Esophagus muscularis mucosa (tissue), 4 donors: ENCODE measurements at places on chromosomes 5 and 9. TPM values are rescaled to one million over a fixed set of nuclear protein-coding genes. Genes with fewer than 3 reads are reported as not detected.

C5orf46 gene
- not detected for total RNA-seq

GFI1B gene
- total RNA-seq: not detected

RNF208 gene
- 3.3 TPM for total RNA-seq

PCDHB14 gene
- 8.7 TPM for total RNA-seq

PALM2AKAP2 gene
- total RNA-seq: 8.1 TPM

FREM1 gene
- 0.58 TPM for total RNA-seq

- H3K4me1 ChIP-seq: no peaks in the 10 kb centered on the region
- DNase-seq: no peak
- no peak overlapping the region for H3K27ac ChIP-seq
- no peaks in the 10 kb centered on the region for H3K27me3 ChIP-seq
These were observed 201.0 kb upstream of the RAI14 start for GRCh38 chr5:34455098-34455497.

GRCh38 chr5:177473443-177474001 is at the start of gene DBN1:
DBN1 (minus strand) TSS chr5:177473634; CDS start chr5:177473521, 113 bp downstream.
- peak within 1 kb of the TSS; percentile 94 for H3K27ac ChIP-seq
- H3K4me3 ChIP-seq: peak within 1 kb of the TSS; percentile 90
- DNase-seq: no peak
- H3K36me3 ChIP-seq: peaks cover 2% of the 10 kb centered on the region
- H3K4me1 ChIP-seq: peaks cover 97% of the 10 kb centered on the region
- H3K27me3 ChIP-seq: no peaks in the 10 kb centered on the region

- H3K27ac ChIP-seq: no peak overlapping the region
- H3K4me1 ChIP-seq: no peaks in the 10 kb centered on the region
- no peaks in the 10 kb centered on the region for H3K36me3 ChIP-seq
- DNase-seq: no peak
- no peak overlapping the region for H3K4me3 ChIP-seq
- H3K27me3 ChIP-seq: no peaks in the 10 kb centered on the region
These were observed 8.0 kb upstream of the TLR4 start for GRCh38 chr9:117696154-117696553.

GRCh38 chr5:14295610-14296009 is 152.5 kb downstream of the TRIO start:
- no peaks in the 10 kb centered on the region for H3K27me3 ChIP-seq
- no peak overlapping the region for H3K27ac ChIP-seq

- H3K27me3 ChIP-seq: no peaks in the 10 kb centered on the region
- peaks cover 70% of the 10 kb centered on the region for H3K4me1 ChIP-seq
- H3K4me3 ChIP-seq: peak overlapping the region; percentile 96
- no peak for DNase-seq
- peak overlapping the region; percentile 96 for H3K27ac ChIP-seq
- peaks cover 35% of the 10 kb centered on the region for H3K36me3 ChIP-seq
These were observed 1.2 kb downstream of the PDLIM7 start for GRCh38 chr5:177496070-177496726.

DNA sequence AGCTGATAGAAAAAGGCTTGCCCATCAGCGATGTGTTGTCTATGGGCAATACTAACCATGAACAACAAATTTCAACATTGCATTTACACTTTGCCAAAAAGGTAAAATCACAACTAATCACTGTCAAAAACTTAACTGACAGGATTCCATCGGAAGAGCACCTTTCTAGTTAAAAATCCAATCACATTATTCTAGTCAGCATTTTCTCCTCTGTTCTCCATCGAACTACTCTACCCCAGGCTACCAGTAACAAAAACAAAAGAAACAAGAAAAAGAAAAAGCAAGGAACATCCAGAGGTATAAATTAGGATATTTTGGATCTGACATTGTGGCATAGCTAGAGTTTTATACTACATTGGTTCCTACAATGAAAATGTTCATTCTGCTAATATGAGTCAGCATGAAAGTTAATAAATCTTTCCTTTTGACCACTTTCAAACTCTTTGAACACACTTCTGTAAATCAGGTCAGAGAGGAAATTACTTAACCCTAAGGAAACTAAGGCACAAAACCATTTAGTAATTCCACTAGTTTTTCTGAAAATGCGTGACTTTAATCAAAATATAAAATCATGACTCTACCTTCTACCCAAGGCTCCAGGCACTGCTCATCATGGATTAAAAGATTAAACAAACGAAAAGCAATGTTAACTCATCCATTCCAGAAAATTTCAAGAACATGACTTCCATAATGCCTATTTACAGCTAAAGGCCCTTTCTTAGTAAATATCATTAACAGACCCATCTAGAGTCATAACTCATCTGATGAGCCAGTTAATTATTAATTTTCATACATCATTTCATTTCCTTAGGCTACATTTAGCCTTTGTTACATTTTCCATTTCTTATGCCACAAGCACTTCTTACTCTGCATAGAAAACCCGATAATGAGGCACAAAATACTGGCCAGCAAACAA is 10.2 kb downstream of the GLIS3 start:
- no peak overlapping the region for H3K27ac ChIP-seq
- peaks cover 5% of the 10 kb centered on the region for H3K36me3 ChIP-seq
- peaks cover 16% of the 10 kb centered on the region for H3K4me1 ChIP-seq
- no peak overlapping the region for H3K4me3 ChIP-seq
- no peak for DNase-seq
- no peaks in the 10 kb centered on the region for H3K27me3 ChIP-seq

- H3K36me3 ChIP-seq: no peaks in the 10 kb centered on the region
- no peaks in the 10 kb centered on the region for H3K4me1 ChIP-seq
- H3K27ac ChIP-seq: no peak overlapping the region
- H3K27me3 ChIP-seq: no peaks in the 10 kb centered on the region
- no peak for DNase-seq
These were observed 549.4 kb downstream of the LRRC70 start for GRCh38 chr5:63128018-63128417.

DNA sequence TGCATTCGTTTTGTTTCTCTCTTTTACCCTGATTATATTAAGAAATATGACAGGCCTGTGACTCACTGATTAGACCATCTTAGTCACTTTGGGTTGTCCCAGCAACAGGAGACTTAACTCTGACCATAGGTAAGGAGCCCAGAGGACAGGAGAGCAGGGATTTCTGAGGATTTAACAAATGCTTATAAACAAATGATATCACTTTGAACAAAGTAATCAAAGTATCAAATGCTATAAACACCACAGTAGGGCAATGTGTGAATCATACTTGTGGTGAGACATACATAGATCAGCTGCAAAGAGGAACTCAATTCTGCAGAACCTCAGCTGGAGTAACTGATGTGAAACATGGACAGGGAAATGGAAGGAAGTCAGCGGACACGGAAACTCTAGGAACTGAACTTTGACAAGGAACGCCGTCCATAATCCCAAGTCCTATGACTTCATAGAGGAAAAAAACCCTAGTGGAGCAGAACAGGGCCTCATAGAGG is 190.6 kb upstream of the MSX2 start:
- H3K27me3 ChIP-seq: no peaks in the 10 kb centered on the region
- H3K4me3 ChIP-seq: no peak overlapping the region
- H3K36me3 ChIP-seq: no peaks in the 10 kb centered on the region
- peaks cover 15% of the 10 kb centered on the region for H3K4me1 ChIP-seq
- no peak for DNase-seq

- no peak for DNase-seq
- no peak overlapping the region for H3K27ac ChIP-seq
- H3K4me1 ChIP-seq: no peaks in the 10 kb centered on the region
- H3K4me3 ChIP-seq: no peak overlapping the region
- H3K27me3 ChIP-seq: no peaks in the 10 kb centered on the region
These were observed 719.4 kb downstream of the SEMA5A start for GRCh38 chr5:8826508-8826907.

GRCh38 chr9:81646337-81646736 is 43.0 kb downstream of the TLE1 start:
- DNase-seq: no peak
- H3K4me3 ChIP-seq: no peak overlapping the region
- no peak overlapping the region for H3K27ac ChIP-seq
- no peaks in the 10 kb centered on the region for H3K27me3 ChIP-seq
- H3K36me3 ChIP-seq: peaks cover 13% of the 10 kb centered on the region
- peaks cover 12% of the 10 kb centered on the region for H3K4me1 ChIP-seq

GRCh38 chr5:155299386-155300005 is 285.9 kb downstream of the KIF4B start:
- no peak overlapping the region for H3K4me3 ChIP-seq
- no peaks in the 10 kb centered on the region for H3K27me3 ChIP-seq
- no peaks in the 10 kb centered on the region for H3K36me3 ChIP-seq

GRCh38 chr9:109997682-109998081 is 210.3 kb downstream of the C9orf152 start:
- H3K4me1 ChIP-seq: peaks cover 20% of the 10 kb centered on the region
- H3K36me3 ChIP-seq: no peaks in the 10 kb centered on the region
- H3K4me3 ChIP-seq: no peak overlapping the region
- no peak overlapping the region for H3K27ac ChIP-seq

GRCh38 chr9:128716581-128717254 is 7.2 kb downstream of the ZDHHC12 start:
- DNase-seq: no peak
- H3K27ac ChIP-seq: no peak overlapping the region
- H3K4me1 ChIP-seq: no peaks in the 10 kb centered on the region
- no peaks in the 10 kb centered on the region for H3K27me3 ChIP-seq
- no peak overlapping the region for H3K4me3 ChIP-seq
